Right lung (tissue), 10 donors: ENCODE measurements at places on chromosomes 2 and 18. TPM values are rescaled to one million over a fixed set of nuclear protein-coding genes. Genes with fewer than 3 reads are reported as not detected.

GRCh38 chr2:19706332-19706731, 195.5 kb downstream of the TTC32 start:
- DNase-seq: no peak

DNA sequence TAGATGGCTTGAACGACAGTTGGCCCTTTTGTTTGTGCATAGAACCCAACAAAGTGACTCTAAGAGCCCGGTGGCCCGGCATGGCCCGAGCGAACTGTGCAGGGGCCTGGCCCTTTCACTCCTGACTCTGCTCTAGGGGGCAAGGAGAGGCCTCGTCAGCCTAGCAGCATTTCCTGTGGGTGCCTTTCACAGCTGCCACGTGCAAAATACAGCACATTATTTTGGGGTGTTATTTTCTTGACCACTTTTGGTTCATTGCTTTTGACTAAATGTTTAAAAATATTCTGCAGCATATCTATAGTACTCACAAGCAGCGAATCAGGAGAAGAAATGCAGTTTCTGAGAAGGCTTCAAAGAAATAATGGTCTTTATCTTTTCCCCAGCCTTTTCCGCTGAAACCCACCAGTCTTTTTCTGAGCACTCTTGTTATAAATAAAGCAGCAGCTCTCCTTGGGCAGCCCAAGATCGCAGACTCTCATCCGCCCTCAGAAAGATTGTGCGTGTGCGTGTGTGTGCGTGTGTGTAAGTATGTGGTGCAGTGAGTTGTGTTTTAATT, 31.3 kb downstream of the DGKD start:
- no peak for DNase-seq

IL36G gene
- 0.10 TPM for polyA plus RNA-seq

GRCh38 chr18:907115-907884, 2.6 kb downstream of the ADCYAP1 start:
- no peak for DNase-seq

DNA sequence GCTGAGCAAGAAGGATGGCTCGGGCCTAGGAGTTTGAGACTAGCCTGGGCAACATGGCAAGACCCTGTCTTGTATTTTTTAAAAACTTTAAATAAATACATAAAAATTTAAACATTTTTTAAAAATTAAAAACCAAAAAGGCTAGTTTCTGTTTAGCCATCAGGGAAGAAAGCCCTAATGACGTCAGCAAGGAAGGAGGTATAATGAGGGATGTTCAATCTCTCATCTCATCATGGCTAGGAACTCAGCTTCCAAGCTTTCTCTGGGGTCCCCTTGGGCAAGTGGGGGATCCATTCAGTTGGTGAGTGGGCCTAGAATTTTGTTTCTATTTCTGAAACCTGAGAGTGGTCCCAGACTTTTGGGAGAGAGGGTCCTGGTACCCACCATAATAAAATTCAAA, 35.1 kb upstream of the SLC25A52 start:
- no peak for DNase-seq

GRCh38 chr2:2332381-2332780, 1.3 kb upstream of the MYT1L start:
- no peak for DNase-seq

SLC19A3 gene
- 19.0 TPM for polyA plus RNA-seq

DSG4 gene
- not detected for polyA plus RNA-seq

GRCh38 chr2:69013142-69013839, at the start of gene ANTXR1:
TSS of gene ANTXR1 (plus strand) at chr2:69013179. CDS start at chr2:69013500, 321 bp downstream.
- peak; percentile 84 for DNase-seq

GRCh38 chr2:197209246-197209645, 101.3 kb downstream of the ANKRD44 start:
- DNase-seq: no peak

C2orf81 gene
- polyA plus RNA-seq: 7.8 TPM

DNA sequence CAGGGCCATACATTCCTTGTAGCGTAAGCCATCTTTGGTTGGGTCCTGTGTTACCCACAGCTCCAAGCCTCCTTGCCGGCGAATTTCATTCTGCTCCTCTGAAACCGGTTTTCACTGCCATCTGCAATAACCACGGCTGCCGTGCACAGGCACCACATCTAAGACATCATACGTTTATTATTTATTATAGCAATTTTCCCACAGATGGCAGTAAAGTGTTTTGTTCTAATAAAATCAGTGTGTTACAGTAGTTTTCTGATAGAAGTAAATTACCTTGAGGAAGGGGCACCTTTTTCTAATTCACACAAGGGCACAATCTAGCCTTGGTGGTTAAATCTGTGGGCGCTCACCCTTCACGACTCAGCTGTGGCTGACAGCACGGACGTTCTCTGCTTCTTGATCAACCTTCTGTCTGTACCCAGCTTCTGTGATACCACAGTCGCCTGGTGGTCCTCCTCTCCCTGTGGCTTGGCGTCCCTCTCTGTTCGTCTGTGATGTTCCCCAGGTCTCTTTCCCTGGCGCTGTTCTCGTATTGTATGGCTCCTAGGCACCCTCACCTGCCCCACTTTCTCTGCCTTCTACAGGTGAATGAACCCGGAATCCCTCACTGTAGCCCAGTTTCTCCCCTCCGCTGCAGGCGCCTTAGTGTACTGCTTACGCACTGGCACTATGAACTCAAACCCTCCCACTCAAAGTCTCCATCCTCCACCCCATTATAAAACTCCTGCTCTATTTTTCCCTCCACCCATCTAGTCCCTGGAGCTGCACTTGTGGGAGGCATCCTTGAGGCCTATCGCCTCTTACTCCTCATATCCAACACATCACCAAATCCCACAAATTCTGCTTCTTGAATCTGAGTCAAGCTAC, 236.8 kb downstream of the DYSF start:
- DNase-seq: no peak

GRCh38 chr18:55510809-55511208, 77.2 kb downstream of the TCF4 start:
- peak; percentile 46 for DNase-seq

DNA sequence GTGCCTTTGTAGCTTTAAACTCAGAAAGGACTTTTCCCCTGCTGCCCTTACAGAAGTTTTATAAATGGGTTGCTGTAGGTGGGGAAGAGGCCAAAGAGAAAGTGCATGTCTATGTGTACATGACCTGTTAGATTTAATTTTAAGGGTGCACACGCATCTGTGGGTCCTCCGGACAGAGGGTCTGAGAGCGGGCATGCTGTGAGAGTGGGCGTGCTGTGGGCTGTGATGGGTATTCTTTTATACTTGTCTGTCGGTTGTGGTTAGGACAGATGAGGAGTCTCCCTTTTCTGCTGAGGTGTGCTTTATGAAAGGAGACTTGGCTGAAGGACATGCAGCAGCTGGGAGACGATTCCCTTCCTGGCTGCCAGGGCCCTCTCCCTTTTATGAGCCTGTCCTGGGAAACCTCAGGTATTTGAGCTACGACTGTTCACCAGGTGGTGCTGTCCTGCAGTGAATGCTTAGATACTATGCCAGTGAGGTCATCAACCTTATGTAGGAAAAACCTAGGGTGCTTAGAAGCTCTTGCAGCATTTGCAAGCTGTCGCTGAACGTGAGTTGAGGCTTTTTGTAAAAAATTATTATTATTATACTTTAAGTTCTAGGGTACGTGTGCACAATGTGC, 67.5 kb downstream of the TANC1 start:
- DNase-seq: no peak

- DNase-seq: no peak
Observed at GRCh38 chr2:128092656-128093055, 1.7 kb downstream of the UGGT1 start.

- no peak for DNase-seq
Observed at GRCh38 chr2:135817951-135818350, 19.0 kb downstream of the LCT start.

IL18RAP gene
- 1.3 TPM for polyA plus RNA-seq

GRCh38 chr2:100884145-100884621, 64.2 kb downstream of the NPAS2 start:
- DNase-seq: no peak

- peak; percentile 62 for DNase-seq
Observed at GRCh38 chr18:76259096-76259495, 235.9 kb downstream of the ZNF516 start.

GRCh38 chr2:8576525-8577167, 105.2 kb upstream of the ID2 start:
- peak; percentile 71 for DNase-seq

SEH1L gene
- 36.3 TPM for polyA plus RNA-seq

CCDC150 gene
- 14.5 TPM for polyA plus RNA-seq

DNA sequence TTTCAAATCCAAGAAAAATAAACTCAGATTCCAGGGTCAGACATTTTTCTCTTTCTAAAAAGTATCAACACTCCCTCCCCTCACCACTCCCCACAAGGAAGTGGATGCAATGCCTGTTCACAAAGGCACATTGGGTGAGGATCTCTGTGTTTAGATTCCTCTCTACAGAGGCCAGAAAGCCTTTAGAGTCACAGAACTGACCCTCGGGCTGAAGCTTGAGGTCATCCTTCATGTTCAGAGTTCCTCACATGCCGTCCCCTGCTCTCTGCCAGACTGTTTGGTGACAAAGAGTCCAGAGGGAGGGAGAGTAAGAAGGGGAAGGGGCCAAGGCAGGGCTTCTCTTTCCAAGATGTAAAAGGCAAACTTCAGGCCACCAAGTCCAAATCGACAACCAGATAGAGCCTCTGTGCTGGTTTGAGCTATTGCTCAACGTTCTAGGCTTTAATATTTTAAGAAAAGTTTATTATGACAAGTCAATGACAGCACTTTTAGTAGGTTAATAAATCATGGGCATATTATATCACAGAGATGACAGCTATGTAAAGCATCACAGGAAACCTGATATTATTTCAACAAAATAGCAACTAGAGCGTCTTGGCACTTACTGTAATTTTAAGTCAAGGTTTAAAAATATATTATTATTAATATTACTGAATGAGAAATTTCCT, 269.4 kb downstream of the ETAA1 start:
- no peak for DNase-seq

DNA sequence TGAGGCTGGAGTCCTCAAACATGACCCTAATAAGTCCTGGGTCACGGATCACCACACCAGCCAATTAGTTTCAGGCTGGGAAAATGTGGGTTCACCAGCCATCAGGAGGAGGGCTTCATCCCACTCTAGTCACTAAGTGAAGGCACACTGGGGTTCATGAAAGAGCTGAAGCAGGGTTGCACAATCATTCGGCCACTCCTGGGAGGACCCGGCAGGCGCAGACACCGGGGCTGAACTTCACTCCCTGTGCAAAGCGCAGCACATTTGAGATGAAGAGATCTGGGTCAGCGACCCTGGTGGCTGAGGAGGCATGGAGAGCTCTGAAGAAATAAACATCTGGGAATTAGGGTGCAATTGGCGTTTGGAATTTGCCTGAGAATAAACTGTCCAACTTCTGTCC, 684.4 kb upstream of the SALL3 start:
- DNase-seq: no peak

GRCh38 chr2:152243761-152244640, 68.4 kb upstream of the STAM2 start:
- no peak for DNase-seq

DNA sequence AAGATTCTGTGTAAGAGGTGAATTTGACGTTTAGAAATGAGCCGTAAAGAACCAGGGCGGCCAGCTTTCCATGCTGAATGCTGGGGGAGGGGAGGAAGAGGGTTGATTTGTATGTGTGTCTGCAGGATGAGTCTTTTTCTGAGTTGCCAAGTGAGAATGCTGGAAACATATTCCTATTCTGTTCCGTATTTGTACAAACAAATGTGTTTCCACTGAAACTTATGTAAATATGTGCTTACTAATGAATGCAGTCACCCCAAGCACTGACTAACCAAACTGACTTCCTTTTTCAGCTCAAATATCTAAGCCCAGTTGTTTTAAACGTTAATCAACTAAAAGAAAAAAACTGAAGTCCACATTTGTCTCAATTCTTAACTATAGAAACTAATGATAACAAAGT, 74.9 kb upstream of the APCDD1 start:
- DNase-seq: no peak

DNA sequence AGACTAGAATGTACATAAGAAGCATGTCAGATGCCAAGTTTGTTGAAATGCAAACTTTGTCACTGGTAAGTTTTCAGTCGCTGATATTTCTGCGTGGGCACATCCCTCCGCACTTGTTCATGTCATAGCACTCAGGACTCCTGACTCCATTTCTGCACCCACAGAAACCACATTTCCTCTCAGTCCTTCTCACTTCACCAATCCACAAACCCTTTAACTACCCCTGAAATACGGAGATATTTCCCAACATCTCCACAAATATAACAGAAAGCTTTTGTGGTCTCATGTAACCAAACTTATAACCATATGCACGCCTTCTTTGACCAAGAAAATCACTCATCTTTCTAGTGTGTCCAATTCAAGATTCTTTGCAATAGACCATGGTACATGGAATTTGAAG, 276.9 kb upstream of the ERBB4 start:
- no peak for DNase-seq

DNA sequence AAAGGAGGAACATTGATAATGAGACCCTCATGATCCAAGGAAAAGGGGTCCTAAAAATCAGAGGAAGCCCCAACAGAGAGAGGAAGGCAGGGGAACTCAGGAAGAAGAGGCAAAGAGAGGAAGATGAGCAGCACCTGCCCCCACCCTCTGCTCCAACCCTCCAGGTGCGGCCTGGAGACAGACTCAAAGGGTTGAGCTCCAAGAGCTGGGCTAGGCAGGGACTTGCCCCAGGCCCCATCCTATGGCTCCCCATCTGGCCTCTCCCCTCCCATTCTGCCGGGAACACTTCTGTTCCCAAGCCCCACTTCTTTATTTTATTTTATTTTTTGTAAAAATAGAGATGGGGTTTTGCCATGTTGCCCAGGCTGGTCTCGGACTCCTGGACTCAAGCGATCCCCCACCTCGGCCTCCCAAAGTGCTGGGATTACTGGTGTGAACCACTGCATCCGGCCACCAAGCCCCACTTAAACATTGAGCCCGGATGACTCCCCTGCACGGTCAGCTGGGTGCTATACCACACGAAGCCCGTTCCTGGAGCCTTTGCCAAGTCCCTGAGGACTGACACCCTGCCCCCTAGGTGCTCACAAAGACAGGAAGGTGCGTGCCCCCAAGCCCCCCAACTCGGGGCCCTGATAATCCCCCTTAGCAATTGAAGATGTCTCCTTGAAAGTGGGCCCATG, 3.8 kb upstream of the GPR55 start:
- no peak for DNase-seq

- peak; percentile 47 for DNase-seq
Observed at GRCh38 chr2:191691016-191691735, 13.2 kb downstream of the NABP1 start.

GRCh38 chr2:187655001-187655400, 100.8 kb upstream of the TFPI start:
- no peak for DNase-seq

GRCh38 chr18:66571845-66572244, 32.0 kb downstream of the CDH19 start:
- no peak for DNase-seq

DNA sequence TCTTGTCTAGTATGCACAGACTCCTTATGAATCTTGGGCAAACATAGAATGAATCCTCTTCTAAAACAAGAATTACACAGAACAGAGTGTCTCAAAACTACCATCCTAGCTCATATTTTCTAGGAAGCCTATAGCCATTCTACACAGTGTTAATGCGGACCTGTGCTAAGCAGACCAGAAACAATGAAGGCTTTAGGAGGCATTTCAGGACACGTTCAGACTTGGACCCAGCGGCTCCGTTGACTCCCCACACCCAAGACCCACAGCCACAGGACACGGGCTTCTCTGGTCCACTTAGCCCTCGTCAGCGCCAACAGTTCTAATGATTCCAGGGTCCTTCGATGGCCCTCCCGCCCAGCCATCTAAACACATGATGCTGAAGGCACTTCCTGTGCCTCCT, 182.2 kb downstream of the BCL11A start:
- DNase-seq: no peak

MYO5B gene
- polyA plus RNA-seq: 13.3 TPM

SERPINB12 gene
- polyA plus RNA-seq: not detected

NRP2 gene
- 42.9 TPM for polyA plus RNA-seq
